ENCODE measurements at places on chromosomes 11 and 22.
A peak's percentile ranks its signal among the peaks of the same experiment; 100 is the strongest.

GRCh38 chr22:32561163-32561562 lies 86.6 kb downstream of the FBXO7 start:
- no peak for DNase-seq

DNA sequence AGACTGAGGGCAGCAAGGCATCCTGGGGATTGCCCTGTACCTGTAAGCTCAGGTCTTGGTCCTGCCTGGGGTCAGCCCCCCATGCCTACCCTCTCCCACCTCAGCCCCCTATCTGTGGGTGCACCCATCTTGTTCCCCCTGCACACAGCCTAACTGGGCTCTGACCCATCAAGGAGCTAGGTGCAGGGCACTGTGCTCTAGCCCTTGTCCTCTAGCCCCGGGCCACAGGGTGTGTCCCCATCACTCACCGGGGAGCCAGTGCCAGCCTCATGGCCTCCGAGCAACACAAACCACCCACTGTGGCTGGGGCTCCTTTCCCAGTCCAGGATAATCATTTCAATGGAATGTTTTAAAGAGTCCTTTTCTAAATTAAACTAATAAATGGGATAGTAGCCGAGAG lies 293.9 kb upstream of the PLET1 start:
- DNase-seq: no peak

- DNase-seq: peak; percentile 58
Measured at GRCh38 chr11:67303132-67303834, at the start of gene SSH3. Gene SSH3, plus strand, starts transcription at chr11:67303530. Its CDS starts 96 bp downstream, at chr11:67303626.

DNA sequence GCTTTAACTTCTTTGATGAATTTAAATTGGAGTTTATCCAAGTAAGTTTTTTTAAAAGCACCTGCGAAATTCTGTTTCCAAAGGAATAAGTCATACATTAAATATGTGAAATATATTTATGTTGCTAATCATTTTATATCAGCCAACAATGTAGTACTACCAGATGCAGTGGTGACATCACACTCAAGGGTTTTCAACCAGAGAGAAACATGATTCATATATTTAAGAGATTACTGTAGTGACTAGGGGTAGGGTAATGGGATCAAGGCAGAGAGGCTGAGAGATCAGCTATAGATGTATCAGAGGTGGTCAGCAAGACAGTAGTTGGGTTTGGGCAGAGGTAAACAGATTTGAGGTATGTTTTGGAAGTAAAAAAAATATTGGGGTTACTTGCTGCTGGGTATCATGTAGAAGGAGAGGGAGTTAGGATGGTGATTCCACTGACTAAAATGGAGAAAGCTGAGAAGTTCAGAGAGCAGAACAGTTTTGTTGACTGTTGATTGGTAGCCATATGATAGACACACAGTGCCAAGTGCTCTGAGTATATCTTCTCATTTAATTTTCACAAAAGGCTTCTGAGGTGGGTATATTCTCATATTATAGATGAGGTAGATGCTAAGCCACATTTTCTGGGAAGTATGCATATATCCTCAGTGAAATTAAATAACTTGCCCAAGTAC lies 39.4 kb downstream of the CEP57 start:
- no peak for DNase-seq

DNA sequence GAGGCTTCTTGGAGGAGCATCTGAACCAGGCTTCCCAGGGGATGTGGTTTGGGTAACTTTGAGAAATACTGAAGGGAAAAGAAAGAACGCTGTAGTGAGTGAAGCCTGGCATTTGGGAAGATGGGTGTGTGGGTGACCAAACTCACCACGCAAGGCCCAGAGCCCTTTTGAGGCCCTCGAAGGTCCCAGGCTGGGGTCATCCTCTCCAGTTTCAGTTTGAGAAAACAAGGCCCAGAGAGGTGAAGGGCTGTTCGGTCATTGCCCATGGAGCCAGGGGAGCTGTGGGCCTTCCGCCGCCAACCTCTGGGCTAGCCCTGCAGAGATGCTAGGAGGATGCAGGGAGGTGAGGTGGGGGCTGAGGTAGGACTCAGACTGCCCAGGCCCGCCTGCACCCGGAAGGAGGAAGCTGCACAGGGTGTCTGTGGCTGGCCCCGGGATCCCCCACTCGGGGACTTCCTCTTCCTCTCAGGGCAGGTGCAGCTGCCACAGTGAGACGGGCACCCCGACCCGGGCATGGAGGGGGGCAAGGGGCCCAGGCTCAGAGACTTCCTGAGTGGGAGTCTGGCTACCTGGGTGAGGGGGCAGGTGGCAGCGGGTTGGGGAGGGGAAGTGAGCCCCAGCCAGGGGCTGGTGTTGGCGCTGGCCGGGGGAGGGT lies at the start of gene CCDC88B:
Gene CCDC88B (plus strand): TSS at position 451 of the 655 bp plus-strand sequence. CDS start 63 bp downstream, at position 514.
- DNase-seq: peak; percentile 80

GRCh38 chr11:47408598-47409439 lies 429 bp downstream of the SLC39A13 start:
- no peak for DNase-seq

GRCh38 chr22:31977141-31977841 lies 33.0 kb downstream of the YWHAH start:
- peak; percentile 84 for DNase-seq

- no peak for DNase-seq
Measured at GRCh38 chr11:69002570-69003231, 10.3 kb downstream of the MRGPRF start.

DNA sequence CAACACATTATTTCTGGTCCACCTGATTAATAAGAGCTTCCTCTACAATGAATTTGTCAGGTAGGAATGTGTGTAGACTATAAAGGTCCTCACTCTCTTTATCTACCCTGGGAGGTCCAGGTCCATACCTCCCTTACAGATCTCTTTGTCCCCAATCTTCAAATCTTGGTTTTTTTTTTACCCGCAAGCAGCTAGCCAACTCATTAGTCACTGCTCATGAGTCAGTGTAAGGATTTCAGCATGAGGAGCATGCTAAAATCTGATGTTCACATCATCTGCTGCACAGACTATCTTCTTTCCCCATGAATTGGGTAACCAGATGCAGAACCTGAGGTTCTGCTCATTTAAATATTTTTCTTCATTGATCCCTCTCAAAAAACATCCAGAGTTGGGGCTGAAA lies 397.0 kb upstream of the ISX start:
- DNase-seq: no peak

DNA sequence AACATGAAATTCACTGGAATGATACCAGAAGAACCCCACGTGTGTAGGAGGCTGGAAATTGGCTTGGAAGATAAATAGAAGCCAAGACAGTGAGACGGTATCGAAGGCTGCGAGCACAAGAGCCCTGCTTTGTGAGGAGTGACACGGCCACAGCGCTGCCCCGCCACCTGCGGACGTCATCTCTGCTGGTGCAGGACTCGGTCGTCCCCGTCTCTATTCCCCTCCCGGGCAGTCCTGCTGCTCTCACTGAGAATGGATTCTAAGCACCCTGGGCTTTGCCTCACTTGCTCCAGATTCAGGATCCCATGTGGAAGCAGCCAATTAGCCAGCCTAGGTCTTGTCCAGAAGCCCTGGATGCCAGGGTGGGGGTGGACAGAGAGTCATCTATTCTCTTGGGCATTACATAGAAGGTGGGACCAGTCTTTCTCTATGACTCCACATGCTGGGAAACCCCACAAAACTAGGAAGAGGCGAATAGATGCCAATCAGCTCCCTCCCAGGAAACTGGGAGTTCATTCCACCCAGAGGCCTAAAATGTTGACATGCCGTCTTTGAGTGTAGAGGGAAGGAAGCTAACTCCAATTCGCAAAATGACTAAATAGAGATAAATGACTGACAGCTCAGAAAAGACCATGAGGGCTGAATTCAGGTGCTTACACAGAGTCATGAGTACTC lies 25.1 kb downstream of the APOL3 start:
- DNase-seq: no peak

- DNase-seq: no peak
Measured at GRCh38 chr11:8567602-8568198, 26.3 kb downstream of the STK33 start.

DNA sequence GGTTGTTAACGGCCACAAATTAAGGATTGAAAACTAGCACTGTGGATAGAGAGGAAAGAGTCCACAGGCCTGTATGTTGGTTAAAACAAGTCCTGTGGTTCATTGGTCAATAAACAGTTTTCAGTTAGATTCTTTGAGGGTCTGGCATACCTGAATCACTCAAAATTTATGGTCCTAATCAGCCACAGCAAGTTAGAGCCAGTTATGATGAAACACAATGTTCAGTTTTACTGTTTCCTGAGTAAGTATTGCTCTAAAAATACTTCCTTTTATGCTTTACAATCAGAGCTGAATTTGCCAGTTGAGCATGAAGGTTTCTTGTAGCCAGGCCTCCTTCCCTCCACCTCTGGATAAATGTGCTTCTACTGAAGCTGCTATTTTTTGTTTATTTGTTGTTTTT lies 12.9 kb upstream of the CAT start:
- no peak for DNase-seq

GRCh38 chr11:126405906-126406305 lies 50.4 kb downstream of the ST3GAL4 start:
- DNase-seq: no peak
